Kasumi-1 (cell line): ENCODE measurements at places on chromosomes 6 and 20.

DNA sequence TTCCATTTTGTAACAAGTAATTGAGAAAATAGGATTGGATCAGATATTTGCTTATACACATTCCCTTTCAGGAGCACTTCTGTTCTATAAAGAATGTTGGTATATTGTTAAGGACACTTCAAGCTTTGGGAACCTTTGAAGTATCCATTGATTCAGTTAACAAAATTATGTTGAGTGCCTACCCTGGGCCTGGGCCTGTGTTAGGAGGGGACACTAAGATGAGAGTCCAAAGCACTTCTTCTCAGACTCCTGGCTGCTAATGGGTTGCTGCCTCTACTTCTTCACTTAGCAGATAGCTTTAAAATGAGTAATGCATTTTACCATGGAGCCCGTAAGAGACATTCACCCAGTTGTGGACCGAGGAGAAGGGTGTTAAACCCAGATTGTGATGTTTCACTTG, 40.3 kb downstream of the PTPN1 start:
- DNase-seq: no peak

- no peak for DNase-seq
Observed at GRCh38 chr6:125346926-125347563, 45.3 kb upstream of the HDDC2 start.

GRCh38 chr6:5287966-5288297, 26.6 kb downstream of the FARS2 start:
- no peak for DNase-seq

- DNase-seq: peak; percentile 46
Observed at GRCh38 chr6:97049253-97050011, 124.9 kb downstream of the KLHL32 start.

DNA sequence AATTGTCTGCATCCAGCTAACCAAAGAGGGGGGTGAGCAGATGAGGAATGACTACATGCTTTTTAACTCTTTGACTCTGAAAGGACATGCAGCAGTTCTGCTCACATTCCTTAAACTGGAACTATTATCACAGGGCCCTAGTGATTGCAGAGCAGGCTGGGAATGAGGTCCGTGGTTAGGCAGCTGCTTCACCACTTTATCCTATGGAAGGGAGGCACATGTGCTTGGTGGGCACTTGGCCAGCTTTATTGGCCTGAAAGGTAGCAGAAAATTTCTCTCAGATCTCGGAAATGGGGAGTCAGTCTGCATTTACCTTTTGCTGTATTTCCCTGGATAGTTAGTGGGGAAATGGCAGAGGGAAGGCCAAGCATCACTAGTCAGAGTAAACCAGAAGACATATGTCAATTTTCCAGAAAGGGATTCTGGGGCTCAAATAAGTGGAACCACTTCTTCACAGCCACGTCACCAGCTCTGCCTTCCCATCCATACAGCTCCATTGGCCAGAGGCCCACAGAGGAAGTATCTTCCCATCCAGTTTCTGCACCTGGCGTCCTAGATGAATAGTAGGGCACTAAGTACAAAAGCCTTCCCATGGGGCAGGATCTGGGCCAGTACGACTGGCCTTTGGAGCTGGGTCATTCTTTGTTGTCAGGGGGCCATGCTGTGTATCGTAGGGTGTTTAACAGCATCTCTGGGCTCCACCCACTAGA, 444.8 kb downstream of the PTPRT start:
- DNase-seq: no peak

- DNase-seq: no peak
Observed at GRCh38 chr6:163288915-163289314, 125.6 kb upstream of the QKI start.

- DNase-seq: no peak
Observed at GRCh38 chr20:34075647-34076046, 36.4 kb downstream of the EIF2S2 start.

GRCh38 chr20:4521170-4521968, 200.3 kb upstream of the PRND start:
- DNase-seq: no peak

DNA sequence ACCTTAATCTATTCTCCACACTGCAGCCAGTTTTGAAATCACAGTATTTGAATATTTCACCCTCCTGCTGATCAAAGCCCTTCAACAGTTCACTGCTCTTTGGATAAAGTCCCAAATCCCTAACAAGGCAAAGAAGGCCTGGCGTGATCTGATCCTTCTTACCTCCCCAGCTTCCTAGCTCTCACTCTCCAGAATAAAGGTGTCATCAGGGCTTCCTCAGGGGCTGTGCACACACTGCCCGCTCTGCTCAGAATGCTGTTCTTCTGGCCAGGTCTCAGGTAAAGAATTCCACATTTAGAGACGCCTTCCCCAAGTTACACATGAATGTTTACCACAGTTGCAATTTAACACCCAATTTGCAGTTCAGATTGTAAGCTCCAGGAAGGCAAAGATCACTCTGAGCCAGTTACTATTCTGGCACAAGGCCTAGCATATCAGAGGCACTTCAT, 58.9 kb upstream of the MCM9 start:
- DNase-seq: no peak

GRCh38 chr6:34248198-34248726, 544 bp downstream of the SMIM29 start:
- DNase-seq: no peak

GRCh38 chr6:125421836-125422235, 120.1 kb upstream of the HDDC2 start:
- no peak for DNase-seq
